ENCODE measurements at places on chromosomes 1 and 21.

DNA sequence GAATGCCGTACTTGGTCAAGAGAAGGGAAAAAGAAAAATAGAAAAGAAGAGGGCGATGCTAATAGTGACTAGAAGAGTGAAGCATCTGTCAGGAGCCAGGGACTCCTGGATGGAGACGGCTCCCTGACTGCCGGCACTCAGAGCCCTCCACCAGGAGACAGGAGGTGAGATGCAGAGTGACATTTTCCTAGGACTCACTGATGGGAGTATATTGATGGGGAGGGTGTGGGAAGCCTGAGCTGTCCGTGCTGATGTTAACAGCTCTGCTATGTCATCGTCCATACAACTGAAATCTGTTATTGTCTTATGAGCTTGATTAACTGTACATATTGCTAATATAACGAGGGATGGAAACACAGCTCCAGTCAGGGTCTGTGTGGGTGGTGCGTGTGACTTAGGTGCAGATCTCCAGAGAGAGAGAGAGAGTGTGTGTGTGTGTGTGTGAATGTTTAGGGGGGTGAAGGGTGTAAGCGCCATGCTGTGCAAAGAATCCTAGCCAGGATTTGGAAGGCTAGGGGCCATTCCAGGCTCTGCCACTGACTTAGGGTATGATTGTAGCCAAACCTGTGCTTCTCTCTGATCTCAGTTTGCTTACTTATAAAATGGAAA is 123.0 kb upstream of the KLHDC7A start:
- no peak for DNase-seq

DNA sequence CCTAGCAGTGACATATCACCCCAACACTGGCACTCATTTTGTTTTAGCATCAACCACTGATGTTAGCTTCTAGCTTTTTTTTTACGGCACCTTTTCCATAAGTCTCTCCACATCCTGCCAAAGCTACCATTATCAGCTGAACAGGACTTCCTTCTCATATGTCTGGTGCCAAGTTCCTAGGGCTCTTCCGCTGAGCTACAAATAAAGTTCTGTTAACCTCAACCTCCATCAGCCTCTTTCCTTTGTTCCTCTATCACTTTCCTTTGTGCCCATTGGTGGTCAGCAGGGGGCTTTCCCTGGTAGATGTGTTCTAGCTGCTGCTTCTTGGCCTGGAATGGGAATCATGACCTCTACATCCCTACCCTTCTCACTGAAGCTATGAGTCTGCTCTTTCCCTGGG is 163.8 kb downstream of the FAF1 start:
- no peak for DNase-seq

DNA sequence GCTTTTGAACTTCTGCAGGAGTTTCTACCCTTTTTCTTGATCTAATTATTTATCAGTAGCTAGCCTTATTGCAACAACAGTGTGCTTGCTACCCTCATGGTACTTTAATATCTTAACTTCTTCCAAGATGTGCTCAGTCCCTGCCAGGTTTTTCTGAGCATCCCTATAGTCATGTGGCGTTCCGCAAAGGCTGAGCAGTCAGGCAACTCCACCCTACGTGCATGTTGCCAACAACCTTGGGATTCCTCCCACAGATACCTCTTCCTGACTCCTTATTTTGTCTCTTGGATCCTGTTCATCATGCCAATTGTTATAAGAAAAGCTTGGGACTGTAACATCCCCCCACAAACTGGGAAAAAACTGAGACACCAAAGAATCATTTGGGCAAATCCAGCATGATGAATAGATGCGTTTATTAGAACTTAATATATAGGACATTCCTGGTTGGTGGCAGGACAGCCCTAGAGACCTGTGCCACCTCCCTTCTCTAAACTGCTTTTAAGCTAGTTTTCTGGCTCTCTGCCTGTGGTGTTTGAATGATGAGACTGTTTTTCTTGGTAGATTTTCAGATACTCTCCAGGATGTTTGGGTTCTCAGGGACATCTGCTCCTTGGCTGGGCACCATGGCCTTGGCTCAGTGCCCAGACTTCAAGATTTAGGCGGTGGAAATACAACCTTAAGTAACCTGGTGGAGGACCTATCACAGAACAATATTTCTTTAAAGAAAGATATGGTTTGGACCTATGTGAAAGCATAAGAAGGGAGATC is 27.1 kb upstream of the KCTD3 start:
- DNase-seq = peak; percentile 79

DNA sequence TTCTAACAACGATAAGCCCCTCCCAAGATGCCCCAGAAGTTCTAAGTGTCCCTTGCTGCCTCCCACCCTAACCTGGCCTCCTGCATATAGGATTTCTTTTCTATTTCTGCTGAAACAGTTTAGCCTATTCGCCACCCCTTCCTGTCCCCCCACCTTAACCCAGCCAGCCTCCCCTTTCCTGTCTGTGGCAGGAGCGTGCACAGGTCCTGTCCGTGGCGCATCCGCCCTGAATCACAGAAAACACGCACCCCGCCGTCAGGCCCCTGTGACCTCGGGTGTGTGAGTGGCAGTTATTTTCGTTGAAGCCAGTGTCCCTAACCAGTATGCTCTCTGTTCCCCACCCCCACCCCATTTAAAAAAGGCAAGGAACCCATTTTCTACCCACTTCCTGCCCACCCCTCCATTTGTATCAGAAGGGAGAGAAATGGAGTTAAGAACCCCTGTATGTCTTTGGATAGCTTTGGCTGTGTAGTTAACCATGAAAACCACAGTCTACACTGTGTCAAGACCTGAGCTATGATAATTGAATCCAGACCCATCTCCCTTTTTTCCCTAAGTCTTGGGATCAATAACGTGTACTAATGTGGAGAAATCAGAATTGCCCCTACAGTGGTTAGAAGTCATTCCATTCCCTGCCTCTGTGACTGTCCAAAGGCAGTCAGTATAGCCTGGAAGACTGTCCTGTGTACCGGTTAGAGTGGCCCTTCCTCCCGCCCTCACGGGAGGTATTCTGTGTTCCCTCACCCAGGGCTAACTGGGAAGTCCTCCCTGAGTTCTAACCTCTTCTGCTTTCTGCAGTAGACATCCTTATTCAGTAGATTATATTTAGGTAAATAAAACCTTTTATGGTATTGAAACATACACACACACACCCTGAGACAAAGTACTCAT is 1.8 kb downstream of the PLEKHO1 start:
- DNase-seq = no peak

DNA sequence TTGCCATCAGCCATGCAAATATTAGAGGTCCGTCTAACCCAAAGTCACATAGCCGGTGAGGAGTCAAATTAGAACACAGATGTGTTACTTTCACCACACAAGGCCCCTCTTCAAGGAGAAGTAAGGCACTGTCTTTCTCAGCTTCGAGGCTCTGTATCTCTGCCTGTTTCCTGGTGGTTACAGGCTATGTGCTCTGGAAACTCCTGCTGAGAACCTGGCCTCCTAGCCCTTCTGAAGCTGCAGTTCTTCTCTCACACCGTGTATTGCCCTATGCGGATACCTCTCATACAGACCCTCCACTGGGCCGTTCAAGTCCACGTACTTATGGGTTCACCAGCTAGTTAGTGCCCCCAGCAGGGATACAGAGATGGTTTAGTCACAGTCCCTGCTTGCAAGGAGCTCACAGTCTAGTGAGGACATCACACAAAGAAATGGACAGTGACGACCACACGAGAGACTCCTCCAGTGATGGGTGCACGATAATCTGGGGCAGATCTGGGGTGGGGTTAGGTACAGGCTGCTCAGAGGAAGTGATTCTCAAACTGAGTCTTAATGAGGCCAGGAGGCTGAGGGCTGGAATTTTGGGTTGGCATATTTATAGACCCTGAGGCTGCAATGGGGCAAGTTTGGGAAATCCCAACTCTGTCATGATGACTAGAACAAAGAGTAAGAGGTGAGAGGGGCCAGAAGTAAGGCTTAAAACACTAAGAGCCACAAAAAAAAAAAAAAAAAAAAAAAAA is 22.8 kb upstream of the ELOA start:
- no peak for DNase-seq

DNA sequence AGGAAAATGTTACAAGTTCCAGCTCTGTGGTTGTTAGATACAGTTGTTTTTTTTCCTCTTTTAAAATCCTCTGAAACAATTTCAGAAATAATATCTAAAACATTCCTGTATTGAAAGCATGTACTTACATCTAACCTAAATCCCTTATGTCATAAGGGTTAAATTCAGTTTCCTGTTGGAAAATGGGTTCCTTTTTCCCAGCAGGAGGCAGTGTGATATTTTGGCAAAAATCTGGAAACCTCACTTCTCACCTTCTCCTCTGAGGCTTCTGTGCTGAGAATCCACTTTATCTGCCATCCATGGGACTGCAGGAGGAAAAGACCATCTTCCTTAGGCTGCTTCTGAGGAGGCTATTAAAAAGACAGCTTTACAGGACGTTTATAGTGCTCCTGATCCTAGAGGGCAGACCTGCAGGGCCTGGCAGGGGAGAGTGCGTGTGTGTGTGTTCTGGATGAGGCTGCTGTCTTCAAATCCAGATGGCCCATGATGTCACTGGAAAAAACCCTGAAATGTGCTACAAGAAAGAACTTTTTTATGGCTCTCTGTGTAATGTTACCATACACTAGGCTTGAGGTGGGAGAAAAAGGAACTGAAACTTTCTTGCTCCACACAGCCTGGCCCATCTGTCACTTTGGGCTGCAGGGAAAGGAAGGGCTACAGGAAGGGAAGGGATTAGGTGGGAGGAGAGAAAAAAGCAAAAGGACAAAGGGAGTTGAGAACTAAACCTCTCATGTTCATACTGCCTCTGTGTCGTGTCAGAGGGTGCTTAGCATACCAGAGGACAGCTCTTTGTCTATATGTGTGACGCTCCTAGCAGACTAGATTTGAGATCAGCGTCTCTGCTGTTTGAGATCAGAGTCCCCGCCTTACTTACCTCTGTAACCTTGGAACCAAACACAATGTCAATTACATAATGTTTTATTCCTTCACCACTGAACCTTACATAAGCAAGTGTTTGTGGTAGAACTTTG is 379.2 kb upstream of the SPAG17 start:
- no peak for DNase-seq

GRCh38 chr1:222732216-222733159 is 4.5 kb upstream of the FAM177B start:
- DNase-seq = no peak
